Vagina (tissue), 2 donors: ENCODE measurements at places on chromosomes 3 and 15. TPM values are rescaled to one million over a fixed set of nuclear protein-coding genes. Genes with fewer than 3 reads are reported as not detected.

CHRNA5 gene
- total RNA-seq = 8.8 TPM

CFAP44 gene
- 8.1 TPM for total RNA-seq

DNA sequence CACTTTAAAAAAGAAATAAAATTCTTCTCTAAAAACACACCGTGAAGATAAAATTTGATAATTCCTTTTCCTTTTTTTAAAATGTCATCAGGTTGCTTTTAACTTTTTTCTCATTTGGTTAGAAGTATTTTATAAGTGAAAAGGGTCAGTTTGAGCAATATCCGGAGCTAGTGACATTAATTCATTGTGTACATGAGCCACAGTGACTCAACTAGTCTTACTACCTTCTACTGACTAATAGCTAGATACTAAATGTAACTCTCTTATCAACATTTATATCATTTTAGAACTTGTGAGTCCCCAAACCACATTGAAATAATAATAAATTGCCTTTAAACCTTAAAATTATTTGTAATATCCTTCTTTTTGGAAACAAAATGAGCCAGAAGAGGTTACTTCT, 101.2 kb upstream of the ZBTB20 start:
- no peaks in the 10 kb centered on the region for H3K4me1 ChIP-seq
- no peaks in the 10 kb centered on the region for H3K27me3 ChIP-seq
- H3K4me3 ChIP-seq = no peak overlapping the region

GRCh38 chr3:146142757-146143156, 18.2 kb downstream of the PLOD2 start:
- no peak overlapping the region for H3K4me3 ChIP-seq
- H3K27ac ChIP-seq = peak overlapping the region; percentile 57
- H3K27me3 ChIP-seq = no peaks in the 10 kb centered on the region
- H3K4me1 ChIP-seq = peaks cover 46% of the 10 kb centered on the region
- DNase-seq = no peak

ESYT3 gene
- 2.0 TPM for total RNA-seq

- no peak overlapping the region for H3K4me3 ChIP-seq
- H3K27ac ChIP-seq = no peak overlapping the region
- no peak for DNase-seq
- peaks cover 18% of the 10 kb centered on the region for H3K4me1 ChIP-seq
- no peaks in the 10 kb centered on the region for H3K27me3 ChIP-seq
These were observed 156.1 kb downstream of the MYRIP start for GRCh38 chr3:39965461-39965860.

SLC12A1 gene
- not detected for total RNA-seq

TPRG1 gene
- 21.6 TPM for total RNA-seq

GOLGA6A gene
- total RNA-seq = 0.25 TPM
